GM13977 (cell line): ENCODE measurements at places on chromosomes 6 and 20.

DNA sequence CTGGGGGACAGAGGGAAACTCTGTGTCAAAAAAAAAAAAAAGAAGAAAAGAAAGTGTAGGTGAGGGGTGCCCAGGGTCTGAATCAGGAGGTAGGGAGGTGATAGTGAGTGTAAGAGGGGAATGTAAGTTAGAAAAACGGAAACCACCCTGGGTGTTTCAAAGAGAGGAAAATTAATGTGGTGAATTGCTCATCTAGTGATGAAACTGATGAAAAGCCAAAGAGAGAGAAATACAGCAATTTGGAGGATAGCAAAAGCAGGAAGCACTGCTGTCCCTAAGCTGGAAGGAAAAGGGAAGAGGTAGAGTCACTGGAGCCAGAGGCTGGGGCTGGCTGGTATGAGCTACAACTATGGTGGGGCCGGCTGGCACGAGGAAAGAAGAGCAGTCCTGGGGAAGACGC, 85.0 kb upstream of the CEP85L start:
- DNase-seq, result no peak

DNA sequence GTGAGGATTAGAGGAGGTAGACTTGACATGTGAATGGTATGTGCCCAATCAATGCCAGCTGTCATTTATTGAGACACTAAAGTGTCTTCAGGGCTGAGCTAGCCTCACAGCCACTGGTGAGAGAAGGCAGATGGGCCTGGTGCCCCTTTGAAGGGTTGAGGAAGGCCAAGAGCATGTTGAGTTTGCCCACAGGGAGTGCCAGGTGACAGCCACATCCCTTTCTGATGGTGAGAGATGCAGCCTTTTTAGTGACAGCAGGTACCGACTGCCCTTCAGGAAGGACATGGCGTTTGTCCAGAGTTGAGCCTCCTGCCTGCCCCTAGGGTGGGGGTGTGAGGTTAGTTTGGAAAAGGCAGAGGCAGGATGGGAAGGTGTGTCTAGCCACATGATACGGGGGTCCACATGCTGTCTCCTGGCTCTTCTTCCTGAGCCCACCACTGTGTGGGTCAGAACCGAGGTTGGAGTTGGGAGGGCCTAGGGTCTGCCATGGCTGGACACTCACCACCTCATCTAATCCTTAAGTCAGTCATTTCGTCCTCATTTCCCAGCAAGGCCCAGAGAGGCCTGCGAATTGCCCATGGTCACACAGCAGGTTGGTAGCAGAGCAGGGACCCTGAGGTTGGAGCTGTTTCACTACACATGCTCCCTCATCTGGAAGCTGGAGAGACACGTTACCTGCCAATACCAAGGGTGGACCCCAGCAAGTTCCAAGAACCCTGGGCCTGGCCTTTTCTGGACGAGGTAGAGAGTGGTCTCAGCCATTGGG, 32.5 kb downstream of the SPDEF start:
- no peak for DNase-seq

GRCh38 chr6:149246691-149247384, 70.7 kb upstream of the TAB2 start:
- DNase-seq, result peak; percentile 36

- DNase-seq, result no peak
Observed at GRCh38 chr6:12017263-12017662, 5.2 kb downstream of the HIVEP1 start.

DNA sequence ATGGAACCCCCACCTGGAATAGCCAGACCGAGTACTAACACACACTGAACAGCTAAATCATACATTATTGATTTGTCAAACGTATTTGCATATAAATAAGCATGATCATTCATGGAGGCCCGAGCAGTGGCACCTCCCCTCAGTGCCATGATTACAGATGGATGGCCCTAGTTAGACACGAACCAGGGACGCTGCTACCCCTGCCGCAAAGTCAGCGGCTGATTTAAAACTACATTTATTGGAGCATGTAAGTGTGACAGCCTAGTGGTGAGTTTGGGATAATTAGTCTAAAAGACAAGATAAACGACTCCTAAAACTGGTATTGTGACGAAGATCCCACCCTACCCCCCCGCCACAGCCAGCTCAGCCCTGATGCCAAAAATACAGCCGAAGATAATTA, 159.1 kb upstream of the MAFB start:
- DNase-seq, result no peak

DNA sequence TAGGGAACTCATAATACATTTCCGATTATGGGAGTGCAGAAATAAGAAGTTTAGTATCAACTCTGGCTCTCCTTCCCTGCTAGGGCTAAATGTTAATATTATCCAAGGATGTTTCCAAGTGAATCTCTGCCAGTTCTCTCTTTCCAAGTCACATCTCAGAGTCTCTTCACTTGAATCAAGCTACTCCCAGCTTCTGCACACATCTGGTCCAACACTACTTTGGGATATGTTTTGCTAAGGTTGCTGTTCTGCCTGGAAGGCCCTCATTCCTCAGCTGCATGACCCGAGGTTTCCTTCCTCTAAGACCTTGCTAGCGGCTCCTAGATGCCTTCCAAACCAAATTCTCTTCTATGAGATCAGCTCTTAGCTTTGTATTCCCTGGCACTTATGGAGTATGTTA, 331.8 kb downstream of the GJA1 start:
- DNase-seq, result no peak

DNA sequence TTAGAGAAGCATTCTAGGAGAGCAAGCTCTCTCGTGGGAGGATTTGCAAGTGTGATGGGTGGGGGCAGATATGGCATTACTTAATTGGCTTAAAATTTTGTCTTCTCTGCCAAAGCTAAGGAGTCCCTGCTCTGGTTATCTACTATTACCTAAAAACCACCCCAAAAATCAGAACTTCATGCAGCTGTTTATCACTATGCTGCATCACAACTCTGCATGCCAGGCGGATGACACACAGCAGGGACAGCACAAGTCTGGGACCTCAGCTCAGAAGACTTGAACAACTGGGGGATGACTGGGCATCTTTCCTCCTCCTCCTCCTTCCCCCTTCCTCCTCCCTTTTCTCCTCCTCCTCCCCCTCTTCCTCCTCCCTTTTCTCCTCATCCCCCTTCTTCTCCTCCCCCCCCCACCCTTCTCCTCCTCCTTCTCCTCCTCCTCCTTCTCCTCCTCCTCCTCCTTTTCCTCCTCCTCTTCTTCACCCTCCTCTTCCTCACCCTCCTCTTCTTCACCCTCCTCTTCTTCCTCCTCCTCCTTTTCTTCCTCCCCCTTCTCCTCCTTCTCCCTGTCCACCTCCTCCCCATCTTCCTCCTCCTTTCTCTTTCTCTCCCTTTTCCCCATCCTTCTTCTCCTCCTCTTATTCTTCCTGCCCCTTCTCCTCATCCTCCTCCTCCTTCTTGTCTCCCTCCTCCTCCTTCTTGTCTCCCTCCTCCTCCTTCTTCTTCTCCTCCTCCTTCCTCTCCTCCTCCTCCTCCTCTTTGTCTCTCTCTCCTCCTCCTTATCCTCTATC, 218.6 kb upstream of the PMEPA1 start:
- DNase-seq, result no peak

DNA sequence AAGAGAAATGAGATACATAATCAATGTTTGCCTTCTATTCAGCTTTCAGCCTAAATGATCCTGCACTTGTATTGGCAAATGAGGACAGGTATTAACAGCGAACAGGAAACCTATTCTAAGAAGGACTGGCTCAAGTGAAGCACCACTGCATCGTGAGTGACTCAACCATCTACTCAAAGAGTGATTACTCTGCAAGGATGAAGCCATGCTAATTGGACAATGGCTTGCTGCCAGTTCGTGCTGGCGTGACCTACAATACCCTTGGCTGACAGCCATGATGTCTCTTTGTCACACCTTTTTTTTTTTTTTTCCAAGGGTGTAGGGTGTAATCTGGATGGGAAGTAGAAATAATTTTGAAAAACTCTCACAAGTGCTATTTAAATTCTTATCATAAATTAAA, 104.9 kb downstream of the GJA10 start:
- no peak for DNase-seq

GRCh38 chr6:135144673-135145062, 36.4 kb upstream of the MYB start:
- no peak for DNase-seq

DNA sequence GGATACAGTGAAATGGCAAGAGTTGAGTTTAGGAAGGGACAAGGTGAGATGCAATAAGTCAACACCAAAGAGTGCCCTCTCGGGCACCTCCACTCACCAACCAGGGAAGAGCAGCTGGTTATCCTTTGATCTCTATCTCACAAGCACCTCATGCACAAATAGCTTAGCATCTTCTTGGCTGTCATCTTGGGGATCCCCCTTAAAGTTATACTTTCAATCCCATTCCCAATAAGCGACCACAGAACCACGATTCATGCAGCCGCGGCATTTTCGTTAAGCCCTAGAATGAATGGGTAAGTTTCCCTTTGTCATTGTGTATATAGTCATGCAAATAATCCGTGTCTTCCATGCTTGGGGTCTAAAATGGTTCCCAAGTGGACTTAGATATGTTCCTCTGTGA, 73.5 kb downstream of the ADTRP start:
- no peak for DNase-seq

- no peak for DNase-seq
Observed at GRCh38 chr6:130661077-130661476, 166.1 kb upstream of the SMLR1 start.

DNA sequence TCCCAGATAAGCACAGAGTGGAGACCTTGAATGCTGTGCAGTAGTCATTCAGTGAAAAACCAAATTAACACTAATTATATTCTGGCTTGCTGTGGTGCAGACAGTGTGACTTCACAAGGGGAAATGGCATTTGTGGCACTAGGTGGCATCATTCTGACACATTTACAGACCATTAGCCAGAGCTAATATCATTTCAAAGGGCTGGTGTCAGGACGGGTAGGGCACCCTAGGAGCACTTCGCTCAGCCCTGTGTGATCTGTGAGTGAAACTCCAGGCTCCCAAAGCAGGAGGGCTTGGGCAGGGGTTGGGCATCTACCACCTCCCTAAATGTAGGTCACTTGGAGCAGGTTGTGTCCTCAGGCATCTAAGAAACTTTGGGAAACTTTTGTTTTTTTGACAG, 555.8 kb downstream of the PKHD1 start:
- no peak for DNase-seq

DNA sequence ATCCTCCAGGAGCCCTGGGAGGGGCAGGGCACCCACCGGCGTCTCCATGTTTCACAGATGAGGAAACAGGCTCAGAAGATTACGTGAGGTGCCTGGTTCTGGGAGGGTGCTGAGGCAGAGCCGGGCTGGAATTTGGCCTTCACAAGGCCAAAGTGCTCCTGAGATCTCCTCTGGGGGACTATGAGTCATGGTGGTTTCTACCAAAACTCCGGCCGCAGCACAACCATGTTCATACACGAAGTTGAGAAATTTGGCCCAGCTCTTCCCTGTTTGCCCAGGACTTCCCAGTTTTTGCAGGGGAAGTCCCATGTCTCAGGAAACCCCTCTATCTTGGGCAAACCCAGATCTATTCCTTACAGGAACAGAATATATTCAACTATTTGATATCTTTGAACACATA, 172.9 kb upstream of the CDYL start:
- no peak for DNase-seq

- no peak for DNase-seq
Observed at GRCh38 chr6:66599541-66599940, 892.5 kb upstream of the EYS start.

DNA sequence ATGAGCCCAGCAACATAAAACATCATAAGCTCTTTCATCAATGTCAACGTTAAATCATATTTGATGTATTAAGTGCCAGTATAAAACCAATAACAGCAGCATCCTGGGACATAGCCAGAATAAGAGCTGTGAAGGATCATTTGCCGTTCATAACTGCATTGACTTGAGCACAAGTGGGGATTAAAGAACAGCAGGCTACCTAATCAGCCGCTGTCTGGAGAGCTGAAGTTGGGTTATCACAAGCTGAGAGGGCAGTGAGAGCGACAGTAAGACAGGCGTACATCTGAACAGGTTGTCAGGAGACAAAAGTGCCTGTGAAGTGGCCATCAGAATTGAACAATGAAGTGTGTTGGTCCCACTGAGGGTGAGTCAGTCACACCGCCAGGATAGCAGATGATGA, 269.6 kb downstream of the GRIK2 start:
- DNase-seq, result no peak

GRCh38 chr6:142845624-142846458, 99.1 kb downstream of the HIVEP2 start:
- DNase-seq, result no peak

GRCh38 chr20:36526521-36527011, 14.8 kb upstream of the MYL9 start:
- DNase-seq, result no peak

- peak; percentile 29 for DNase-seq
Observed at GRCh38 chr6:73969971-73970970, 274.3 kb downstream of the CD109 start.

DNA sequence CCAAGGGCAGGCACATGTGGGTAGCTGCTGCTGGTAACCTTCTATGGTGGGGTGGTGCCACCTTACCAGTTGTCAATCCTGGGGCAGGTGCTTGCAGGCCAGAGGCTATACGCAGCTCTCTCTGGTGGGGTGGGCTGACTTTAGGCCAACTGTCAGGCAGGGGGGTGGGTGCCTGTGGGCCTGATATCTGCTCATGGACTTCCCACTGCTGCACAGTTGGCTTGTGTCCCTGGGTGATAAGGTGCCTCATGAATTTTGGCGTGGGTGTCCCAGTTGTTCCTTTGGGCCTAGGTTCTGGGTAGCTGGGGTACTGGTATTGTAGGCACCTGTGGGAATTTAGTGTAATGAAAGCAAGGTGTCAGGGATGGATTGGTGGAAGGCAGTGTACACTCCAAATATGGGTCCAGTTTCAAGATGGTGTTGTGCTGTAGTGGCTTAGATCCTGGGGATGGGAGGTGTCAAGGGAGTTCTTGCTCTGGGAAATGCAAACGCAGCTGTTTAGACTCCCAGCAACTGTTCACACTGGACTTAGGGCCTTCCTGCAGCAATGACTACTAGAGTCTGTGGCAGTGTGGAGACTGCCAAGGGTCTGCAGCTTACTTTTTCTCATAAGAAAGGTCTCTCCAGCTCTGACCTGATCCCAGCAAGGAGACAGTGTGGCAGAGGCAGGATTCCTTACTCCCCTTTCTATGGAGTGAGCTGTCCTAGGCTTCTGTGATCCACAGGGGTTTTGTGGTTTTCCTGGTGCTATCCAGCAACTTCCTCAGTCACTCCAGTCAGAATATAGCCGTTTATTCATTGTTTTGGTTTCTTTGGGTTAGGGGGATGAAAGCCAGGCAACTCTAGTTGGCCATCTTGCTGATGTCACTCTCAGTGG, 128.2 kb downstream of the CRYBG1 start:
- DNase-seq, result no peak

GRCh38 chr6:140071601-140072062, 697.2 kb upstream of the CITED2 start:
- no peak for DNase-seq

GRCh38 chr6:36793913-36794712, 45.1 kb downstream of the CPNE5 start:
- DNase-seq, result no peak
